SW 1271 (cell line): ENCODE measurements at places on chromosomes 5 and 9.

GRCh38 chr5:151093476-151093889, 12.6 kb upstream of the TNIP1 start:
- peak; percentile 89 for DNase-seq

GRCh38 chr5:128667152-128667551, 129.1 kb upstream of the FBN2 start:
- DNase-seq = peak; percentile 15

GRCh38 chr9:88015606-88016005, 41.3 kb upstream of the CDK20 start:
- no peak for DNase-seq

GRCh38 chr9:7983490-7983889, 183.9 kb upstream of the DMAC1 start:
- DNase-seq = no peak

- no peak for DNase-seq
These were observed 38.8 kb upstream of the PTPN3 start for GRCh38 chr9:109536859-109537258.

DNA sequence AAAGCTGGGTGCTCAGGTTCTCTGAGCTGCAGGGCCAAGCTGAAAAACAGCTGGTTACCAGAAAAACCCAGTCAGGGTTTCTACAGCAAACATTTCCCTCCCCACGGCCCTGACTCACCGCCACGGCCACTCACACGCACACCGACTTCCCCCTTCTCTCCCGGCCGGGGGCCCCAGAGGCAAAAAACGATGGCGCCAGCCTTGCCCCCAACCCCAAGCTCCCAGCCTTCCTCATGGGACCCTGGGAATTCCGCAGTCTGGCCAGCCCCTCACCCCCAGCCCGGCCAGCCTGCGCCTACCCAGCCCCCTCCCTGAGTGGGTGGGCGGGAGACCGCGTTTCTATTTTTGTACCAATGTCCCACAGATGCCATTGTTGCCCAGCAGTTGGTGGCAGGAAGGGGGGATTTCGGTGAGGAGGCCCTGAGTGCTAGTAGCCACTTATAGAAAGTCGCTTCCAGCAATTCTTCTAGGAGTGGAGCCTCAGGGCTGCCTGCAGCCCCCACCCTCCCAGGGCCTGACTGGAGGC, 18.4 kb downstream of the ENG start:
- DNase-seq = no peak

- no peak for DNase-seq
These were observed 1011.5 kb upstream of the NUDT12 start for GRCh38 chr5:104573949-104574709.

DNA sequence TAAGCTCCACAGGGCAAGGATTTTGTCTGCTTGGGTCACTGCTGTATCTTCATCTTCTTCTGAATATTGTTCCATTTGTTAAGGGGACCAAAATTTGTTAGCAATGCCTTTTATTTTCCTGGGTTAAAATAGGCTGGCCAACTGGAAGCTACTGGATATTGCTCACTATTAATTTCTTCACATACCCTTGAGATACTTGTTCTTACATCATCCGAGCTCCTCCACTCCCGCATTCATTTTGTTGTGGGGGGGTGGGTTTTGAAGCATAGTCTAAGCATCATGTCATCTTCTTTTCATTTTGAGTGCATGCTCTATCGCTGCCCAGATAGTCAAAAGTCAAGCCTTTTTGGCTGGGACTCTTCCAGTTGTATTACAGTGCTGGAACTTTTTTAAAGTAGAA, 42.5 kb upstream of the PIK3R1 start:
- no peak for DNase-seq

- DNase-seq = no peak
These were observed 18.7 kb upstream of the WNT8A start for GRCh38 chr5:138065102-138065501.

- no peak for DNase-seq
These were observed 346.8 kb downstream of the TRIM36 start for GRCh38 chr5:114822863-114823262.

DNA sequence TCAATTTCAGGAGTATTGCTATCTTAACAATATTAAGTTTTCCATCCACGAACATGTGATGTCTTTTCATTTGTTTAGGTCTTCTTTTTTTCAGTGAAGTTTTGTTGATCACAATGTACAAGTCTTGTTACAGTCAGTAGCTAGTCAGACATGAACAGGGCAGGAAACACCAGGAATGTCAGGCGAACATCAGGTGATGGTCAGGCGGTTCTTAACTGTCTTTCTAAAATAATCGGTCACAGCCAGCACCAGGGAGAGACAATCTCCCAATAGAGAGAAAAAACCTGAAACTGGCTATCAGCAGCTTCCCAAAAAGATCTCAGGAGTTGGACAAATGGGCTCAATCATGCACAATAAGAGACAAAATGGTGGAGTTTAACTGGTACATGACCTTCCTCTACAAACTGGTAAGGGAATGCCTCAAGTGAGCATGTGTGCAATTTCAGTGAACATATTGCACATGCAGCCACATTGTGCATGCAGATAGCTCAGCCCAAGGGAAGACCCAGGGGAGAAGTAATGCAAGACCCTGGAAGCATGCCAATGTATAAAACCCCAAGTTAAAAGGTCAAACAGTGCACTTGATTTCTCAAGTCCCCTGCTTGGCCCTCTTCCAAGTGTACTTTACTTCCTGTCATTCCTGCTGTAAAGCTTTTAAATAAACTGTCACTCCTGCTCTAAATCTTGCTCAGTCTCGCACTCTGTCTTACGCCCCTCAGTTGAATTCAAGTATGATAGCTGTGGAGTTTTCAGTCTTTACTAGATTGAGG, 176.1 kb upstream of the RASEF start:
- DNase-seq = no peak

GRCh38 chr9:128190516-128191405, 611 bp downstream of the CIZ1 start:
- DNase-seq = no peak

DNA sequence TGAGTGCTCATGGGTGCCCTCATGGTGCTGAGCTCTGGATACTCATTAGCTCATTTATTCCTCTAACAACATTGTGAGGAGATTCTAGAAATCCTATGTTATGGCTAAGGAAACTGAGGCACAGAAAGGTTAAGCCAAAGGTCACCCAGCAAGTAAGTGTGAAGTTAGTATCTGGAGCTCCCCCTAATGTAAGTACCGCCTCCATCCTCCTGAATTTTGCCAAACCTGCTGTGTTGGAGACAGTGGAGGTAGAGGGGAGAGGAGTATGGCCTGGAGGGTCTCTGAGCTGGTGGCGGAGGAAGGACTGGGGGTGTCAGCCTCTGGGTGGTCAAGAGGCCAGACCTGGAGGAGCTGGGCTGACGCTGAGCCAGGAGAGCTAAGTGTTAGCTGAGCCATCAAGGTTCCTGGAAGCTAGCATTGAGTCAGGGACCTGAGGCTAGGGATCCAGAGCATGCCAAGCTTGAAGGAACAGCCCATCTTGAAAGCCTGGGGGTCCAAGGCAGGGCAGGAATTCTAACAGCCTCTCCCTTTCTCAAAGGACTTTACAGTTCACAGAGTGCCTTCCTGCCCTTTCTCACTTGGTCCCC, 114.8 kb downstream of the RGS3 start:
- DNase-seq = no peak

DNA sequence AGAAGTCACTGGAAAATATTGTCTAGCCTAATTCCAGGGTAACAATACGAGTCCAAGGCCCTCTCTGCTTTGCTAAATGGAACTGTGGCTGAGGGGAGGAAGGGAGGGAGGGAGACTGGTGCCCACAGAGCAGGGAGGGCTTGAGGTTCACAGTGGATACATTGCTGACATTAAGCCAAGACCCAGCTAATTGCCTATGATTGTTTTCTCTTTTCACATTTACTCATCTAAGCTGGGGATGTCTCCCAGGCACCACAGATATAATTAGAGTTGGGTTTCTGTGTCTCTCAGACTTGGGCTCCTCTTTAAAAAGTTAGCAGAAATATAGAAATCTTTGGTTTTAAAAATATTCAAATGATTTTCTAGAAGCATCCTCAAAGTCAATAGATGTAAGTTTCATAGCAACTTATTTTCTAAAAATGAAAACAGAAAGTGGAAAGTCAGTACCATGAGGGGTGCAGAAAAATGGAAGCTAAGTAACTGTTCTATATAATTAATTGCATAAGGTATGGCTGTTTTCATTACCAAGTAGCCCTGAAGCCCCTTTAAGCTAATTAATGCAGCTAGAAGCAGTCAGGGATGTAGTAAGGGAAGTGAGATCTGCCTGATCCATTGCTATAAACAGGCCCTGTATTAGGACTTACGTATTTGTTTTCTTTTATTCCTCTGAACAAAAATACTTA, 259.8 kb downstream of the NDUFS4 start:
- DNase-seq = no peak

- DNase-seq = no peak
These were observed at the start of gene CDO1 for GRCh38 chr5:115816226-115817081. Gene CDO1 (minus strand): TSS chr5:115816659. CDS start chr5:115816397, 262 bp downstream.

DNA sequence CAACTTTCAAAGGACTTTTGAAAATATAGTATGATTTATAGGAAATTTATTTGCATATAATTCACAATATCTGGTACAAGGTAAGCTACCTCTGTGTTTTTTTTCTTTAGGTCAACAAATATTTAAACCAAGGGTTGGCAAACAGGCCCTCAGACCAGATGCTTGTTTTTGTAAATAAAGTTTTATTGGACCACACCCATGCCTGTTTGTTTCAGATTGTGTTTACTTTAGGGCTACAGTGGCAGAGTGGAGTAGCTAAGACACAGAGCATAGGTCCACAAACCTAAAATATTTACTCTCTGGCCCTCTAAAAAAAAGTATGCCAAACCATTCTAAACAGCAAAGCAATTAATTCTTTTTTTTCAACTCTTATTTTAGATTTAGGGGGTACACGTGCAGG, 119.7 kb upstream of the CCDC152 start:
- DNase-seq = no peak

DNA sequence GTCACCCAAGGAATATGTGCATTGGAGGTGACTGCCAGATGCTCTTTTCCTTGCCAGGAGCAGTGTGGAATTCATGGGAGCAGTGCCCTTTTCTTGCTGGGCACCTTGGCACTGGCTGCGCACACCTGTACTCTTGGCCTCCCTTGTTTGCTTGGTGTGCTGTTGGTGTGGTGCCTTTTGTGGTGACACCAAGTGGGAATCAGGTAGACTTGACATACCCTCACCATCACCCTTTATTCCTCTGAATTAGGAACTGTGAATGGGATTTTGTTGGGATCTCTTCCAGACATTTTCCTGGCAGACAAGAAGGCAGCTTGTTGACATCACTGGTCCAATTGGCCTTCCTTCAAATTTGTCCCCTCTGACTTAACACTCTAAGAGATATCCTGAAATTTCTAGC, 82.3 kb downstream of the RAI14 start:
- DNase-seq = no peak

GRCh38 chr5:65832603-65833228, 93.7 kb upstream of the ERBIN start:
- no peak for DNase-seq

DNA sequence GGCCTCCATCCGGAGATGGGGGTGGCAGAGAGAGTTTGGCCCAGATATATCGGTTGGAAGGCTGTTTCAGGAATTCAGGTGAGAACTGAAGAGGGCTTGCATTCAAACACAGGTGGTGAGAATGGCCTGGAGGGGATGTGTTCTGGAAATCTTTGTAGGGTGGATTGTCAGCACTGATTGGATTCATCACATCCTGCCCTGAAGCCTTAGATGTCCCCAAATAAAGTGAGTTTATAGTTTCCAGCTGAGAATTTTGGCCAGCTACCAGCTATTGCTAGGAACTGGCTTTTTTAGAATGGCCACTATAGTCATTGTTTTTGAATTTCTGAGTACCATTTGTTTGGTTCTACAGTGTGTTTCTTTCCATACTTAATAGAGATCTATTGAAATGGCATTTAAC, 46.1 kb upstream of the ANKH start:
- DNase-seq = no peak

- DNase-seq = no peak
These were observed 61.8 kb downstream of the DRD1 start for GRCh38 chr5:175382171-175382570.

GRCh38 chr5:59259237-59259636, 634.3 kb downstream of the PDE4D start:
- no peak for DNase-seq

GRCh38 chr9:98010445-98010844, 27.3 kb downstream of the ANP32B start:
- peak; percentile 57 for DNase-seq

DNA sequence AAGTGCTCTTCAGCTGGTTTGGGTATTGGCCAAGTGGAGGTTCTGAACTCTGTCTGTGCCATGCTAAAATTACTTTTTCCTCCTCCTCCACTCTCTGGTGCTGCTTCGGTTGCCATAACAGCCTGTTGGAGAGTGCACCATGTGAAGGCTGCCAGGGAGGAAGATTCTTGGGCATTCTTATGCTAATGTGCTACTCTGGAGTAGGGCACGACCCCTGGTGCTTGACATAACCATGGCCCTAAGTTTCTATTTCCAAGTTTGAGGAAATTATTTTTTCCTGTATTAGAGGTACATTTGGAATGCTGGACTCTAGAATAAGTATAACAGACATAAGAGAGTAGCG, 111.6 kb downstream of the ARHGAP26 start:
- no peak for DNase-seq

GRCh38 chr5:12522116-12522515, 617.9 kb upstream of the CTNND2 start:
- DNase-seq = peak; percentile 13

GRCh38 chr5:151596828-151597539, 5.9 kb upstream of the FAT2 start:
- DNase-seq = no peak

- DNase-seq = no peak
These were observed 56.1 kb downstream of the LSM11 start for GRCh38 chr5:157799578-157799977.

DNA sequence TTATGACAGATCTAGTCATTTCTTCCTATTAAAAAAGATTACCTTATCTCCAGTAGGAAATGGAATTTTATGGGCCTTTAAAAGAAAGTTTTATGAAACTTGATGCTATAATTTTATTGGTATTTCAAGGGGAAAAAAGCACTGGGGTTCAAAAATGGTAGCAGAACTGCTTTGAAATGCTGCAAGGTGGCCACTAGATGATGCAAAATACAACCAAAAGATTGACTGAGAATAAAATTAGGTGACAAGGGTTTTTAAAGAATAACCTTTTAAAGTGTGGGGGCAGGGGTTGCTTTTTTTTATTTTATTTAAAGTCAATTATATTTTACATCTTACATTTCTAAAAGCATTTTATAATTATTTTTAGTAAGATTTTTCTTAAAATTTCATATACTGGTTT, 61.7 kb downstream of the KLF9 start:
- DNase-seq = peak; percentile 14

DNA sequence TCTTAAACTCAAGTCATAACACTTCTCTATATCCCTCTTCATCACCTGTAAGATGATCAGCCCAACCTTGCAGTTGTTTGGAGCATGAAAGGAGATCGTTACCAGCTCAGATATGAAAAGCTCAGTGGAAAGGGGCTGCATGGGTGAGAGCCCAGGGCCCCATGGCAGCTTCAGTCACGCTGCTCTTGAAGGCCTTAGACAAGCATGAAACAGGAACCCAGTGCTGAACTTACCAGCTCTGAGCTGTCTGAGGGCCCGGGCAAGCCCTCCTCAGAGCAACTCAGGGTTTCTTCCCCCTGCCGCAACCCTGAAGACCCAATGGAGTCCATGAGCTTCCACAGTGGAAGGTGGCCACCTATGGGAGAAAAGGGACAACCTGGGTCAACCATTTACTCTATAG, 3.3 kb downstream of the HK3 start:
- no peak for DNase-seq

GRCh38 chr5:11898-12297, 80.1 kb upstream of the PLEKHG4B start:
- DNase-seq = no peak

GRCh38 chr5:32280656-32281081, 32.1 kb downstream of the MTMR12 start:
- no peak for DNase-seq
